Memory B cell (primary cell): ENCODE measurements at places on chromosomes 3 and 15.
A peak's percentile ranks its signal among the peaks of the same experiment; 100 is the strongest.

DNA sequence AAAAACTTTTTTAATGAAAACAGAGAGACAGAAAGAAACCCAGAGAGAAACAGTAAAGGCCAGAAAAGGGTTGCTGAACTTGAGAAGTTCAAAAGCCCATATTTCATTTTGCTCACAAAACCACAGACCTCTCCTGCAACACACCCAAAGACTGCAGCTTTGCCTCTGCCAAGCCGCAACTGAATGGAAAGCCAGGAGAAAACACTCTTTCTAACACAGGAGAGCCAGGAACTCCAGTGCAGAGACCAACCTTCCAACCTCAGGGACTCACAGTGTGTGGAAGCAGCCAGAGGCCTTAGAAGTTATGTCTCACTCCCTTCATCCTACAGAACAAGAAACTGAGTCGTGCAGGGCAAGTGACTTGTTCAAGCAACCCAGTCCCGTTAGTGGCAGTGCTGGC is 163.1 kb upstream of the HES1 start:
- peak overlapping the region; percentile 25 for H3K27ac ChIP-seq
- DNase-seq, result no peak
- H3K27me3 ChIP-seq, result no peaks in the 10 kb centered on the region
- peaks cover 19% of the 10 kb centered on the region for H3K4me1 ChIP-seq

GRCh38 chr15:35963326-35963725 is 417.4 kb upstream of the DPH6 start:
- H3K36me3 ChIP-seq, result no peaks in the 10 kb centered on the region
- H3K4me3 ChIP-seq, result no peak overlapping the region
- DNase-seq, result no peak
- no peak overlapping the region for H3K27ac ChIP-seq

- H3K4me1 ChIP-seq, result no peaks in the 10 kb centered on the region
- H3K27ac ChIP-seq, result no peak overlapping the region
- no peak for DNase-seq
- H3K27me3 ChIP-seq, result peaks cover 2% of the 10 kb centered on the region
Measured at GRCh38 chr3:53581671-53582070, 87.3 kb downstream of the CACNA1D start.

DNA sequence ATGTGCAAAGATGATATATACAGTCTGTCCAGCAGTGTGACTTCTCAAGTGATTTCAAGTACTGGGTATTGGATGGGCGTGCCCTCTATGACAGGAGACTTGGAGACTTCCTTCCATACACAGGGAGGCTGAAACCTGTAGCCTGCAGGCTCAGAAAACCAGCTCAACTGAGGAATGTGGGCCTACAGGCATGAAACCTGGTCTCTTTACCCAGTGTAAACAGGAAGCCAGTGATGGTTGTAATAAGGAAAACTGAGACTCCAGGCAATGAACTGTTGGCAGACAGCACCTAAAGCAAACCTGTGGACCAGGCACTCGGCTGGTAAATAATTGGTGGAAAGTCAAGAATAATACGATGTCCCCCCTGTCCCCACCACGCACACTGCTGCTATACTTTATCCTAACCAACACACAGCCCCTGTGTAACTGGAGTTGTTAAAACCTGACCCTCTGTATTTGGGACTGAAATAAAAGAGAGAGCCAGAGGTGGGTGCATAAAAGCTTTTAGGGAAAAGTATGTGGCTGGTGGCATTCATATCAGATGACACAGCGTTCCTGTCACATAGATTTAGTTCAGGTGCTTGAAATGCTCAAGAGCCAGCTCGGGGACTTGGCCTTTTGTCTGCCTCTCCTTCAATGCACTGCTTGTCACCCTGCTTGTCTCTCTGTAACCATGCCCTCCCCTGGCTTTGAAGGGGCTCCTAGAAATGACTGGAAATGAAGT is 144.7 kb downstream of the TPRG1 start:
- H3K4me3 ChIP-seq, result no peak overlapping the region
- no peak overlapping the region for H3K27ac ChIP-seq
- H3K4me1 ChIP-seq, result no peaks in the 10 kb centered on the region
- peaks cover 22% of the 10 kb centered on the region for H3K27me3 ChIP-seq

DNA sequence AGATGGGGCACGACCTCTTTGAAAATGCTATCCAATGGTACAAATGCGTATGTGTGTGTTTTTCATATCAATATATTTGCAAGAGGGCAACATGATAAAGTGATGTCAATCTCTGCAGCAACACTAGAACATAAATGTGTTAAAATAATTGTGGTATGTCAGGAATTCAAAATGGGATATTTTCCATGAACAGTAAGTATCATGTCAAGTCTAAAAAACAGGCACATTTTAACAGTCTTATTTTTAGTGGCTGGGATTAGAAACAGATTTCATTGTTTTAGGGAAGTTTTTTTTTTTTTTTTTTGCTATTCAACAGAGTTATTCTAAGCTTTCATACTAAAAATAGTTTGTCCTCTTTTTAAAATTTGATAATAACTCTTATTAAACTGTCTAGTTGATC is 209.8 kb downstream of the GAP43 start:
- DNase-seq, result no peak
- no peaks in the 10 kb centered on the region for H3K4me1 ChIP-seq
- H3K36me3 ChIP-seq, result no peaks in the 10 kb centered on the region
- no peaks in the 10 kb centered on the region for H3K27me3 ChIP-seq
- H3K27ac ChIP-seq, result no peak overlapping the region
